ENCODE measurements at places on chromosomes 7 and 10.

- no peak for DNase-seq
Measured at GRCh38 chr10:15364001-15364400, 7.1 kb downstream of the FAM171A1 start.

GRCh38 chr7:128059143-128059988 is 28.1 kb upstream of the LRRC4 start:
- DNase-seq: no peak

DNA sequence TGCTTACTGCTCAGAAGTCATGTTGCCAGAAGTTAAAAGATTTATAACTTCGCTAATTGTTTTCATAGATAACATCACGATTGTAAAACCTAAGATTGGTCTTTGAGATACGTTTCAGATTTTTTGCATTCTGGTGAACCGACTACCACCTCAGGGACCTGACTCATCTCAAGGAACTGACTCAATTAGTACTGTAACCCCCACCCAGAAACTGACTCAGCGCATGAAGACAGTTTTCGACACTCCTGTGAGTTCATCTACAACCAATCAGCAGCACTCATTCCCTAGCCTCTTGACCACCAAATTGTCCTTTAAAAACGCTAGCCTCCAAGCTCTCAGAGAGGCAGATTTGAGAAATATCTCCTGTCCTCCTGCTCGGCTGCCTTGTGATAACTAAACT is 72.3 kb downstream of the ELMO1 start:
- DNase-seq: no peak

- DNase-seq: no peak
Measured at GRCh38 chr10:72417971-72418370, 63.3 kb upstream of the DNAJB12 start.

GRCh38 chr10:104199567-104199966 is 32.6 kb downstream of the CFAP43 start:
- DNase-seq: no peak

- no peak for DNase-seq
Measured at GRCh38 chr10:3639546-3639945, 145.5 kb downstream of the KLF6 start.

DNA sequence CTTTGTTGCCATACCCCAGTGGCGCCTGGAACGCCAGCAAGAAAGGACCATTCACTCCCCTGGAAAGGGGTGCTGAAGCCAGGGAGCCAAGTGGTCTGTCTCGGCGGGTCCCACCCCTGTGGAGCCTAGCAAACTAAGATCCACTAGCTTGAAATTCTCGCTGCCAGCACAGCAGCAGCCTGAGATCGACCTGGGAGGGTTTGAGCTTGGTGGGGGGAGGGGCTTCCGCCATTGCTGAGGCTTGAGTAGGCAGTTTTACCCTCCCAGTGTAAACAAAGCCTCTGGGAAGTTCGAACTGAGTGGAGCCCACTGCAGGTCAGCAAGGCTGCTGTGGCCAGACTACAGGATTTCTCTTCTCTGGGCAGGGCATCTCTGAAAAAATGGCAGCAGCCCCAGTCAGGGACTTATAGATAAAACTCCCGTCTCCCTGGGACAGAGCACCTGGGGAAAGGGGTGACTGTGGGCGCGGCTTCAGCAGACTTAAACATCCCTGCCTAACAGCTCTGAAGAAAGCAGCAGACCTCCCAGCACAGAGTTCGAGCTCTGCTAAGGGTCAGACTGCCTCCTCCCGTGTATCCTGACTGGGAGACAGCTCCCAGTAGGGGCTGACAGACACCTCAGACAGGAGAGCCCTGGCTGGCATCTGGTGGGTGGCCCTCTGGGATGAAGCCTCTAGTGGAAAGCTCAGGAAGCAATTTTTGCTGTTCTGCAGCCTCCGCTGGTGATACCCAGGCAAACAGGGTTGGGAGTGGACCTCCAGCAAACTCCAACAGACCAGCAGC is 281.1 kb upstream of the SP4 start:
- DNase-seq: no peak

GRCh38 chr10:73647875-73648651 is 6.8 kb upstream of the MYOZ1 start:
- no peak for DNase-seq

DNA sequence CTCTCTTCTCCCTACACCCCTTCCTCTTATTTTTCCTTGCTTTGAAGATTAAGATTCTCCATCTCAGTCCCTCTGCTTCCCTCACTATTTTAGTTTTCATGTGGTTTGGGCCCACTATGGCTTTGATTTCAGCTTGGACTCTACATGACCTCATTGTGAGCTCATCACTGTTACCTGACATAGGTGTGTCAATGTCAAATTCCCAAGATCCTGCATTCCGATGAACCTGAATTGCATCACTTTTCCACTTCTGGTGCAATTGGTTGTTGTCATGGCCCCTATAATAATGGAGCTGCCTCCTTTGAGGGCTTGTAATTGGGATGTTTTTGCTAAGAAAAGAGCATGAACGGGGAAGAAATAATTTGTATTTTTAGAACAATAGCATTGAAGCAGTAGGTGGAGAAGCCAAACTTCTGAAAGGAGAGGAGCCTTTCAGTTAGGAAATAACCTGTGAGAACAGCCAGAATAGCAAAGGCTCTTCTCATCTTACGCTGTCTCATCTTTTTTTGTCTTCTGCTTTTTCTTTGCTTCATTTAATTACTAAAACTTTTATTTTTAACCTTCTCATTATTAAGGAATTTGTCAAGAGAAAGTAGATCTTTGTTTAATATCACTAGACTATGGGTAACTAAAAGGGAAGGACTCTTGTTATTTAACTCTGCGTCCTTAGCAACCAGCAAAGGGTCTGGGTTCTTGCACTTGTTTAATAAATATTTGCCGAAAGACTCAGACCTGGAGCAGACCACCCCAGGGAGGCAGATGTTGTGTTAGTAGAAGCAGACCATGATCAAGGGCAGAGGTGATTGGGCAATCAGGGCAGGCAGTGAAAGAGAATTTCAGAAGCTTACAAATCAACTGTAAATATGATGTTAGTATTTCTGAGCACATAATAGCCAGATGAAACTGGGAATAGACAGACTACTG is 95.4 kb downstream of the TES start:
- no peak for DNase-seq

DNA sequence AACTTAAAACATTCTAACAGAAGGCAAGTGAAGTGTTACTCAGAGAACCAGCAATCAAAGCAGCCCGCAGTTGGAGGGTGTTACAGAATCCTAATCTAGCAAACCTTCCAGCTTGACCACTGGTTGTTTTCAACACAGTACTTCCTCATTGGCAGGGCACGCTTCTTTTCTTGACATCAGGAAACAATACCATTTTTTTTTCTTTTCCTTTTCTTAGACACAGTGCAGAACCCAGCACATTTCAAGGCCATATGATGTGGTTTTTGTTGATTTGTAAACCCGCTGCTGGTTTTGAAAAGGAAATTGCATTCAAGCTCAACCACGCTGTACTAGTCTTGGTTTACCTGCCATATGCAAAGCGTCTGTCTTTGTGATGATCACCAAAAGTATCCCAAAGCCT is 33.4 kb downstream of the RHOBTB1 start:
- DNase-seq: no peak

DNA sequence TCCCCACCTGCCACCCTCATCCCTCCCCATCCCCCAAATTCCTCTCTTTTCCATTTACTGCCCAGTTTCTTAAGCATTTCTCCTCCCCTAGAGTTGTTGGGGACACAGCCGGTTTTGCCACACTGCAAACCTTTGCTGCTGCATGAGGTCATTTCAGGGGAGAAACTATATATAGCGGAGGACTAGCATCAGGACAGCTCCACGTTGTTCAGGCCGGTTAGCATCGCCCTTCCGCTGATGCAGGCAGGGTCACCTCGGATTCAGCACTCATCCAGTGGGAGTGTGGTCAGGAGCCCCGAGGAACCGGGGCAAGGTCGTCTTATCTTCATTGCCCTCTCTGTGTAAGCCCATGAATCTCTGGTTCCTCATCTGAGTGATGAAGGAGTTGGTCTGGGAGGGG is 15.6 kb downstream of the UBTD1 start:
- no peak for DNase-seq

GRCh38 chr10:121205625-121206024 is 354.5 kb downstream of the WDR11 start:
- no peak for DNase-seq

GRCh38 chr7:21429786-21430574 is 2.1 kb downstream of the SP4 start:
- no peak for DNase-seq

DNA sequence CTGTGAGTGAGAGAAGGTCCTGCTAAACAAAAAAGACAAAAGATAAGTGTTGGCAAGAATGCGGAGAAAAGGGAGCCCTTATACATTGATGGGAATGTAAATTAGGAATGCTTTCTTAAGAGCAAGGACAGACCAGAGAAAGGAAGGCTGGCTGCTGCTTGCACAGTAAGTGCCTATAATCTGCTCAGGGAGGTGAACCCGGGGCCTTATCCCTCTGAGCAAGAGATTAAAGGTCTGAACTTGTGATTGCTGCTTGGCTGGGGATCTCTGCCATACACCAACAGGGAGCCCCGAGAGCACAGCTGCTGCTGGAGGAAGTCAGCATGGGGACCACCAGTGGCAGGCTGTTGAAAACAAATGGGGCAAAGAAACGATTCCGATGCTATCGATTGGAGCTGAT is 32.0 kb upstream of the CRTAC1 start:
- no peak for DNase-seq

- no peak for DNase-seq
Measured at GRCh38 chr7:51234609-51235308, 81.8 kb downstream of the COBL start.

GRCh38 chr10:122342293-122343134 is 32.0 kb upstream of the PLEKHA1 start:
- DNase-seq: peak; percentile 37

GRCh38 chr10:14172336-14172950 is 158.3 kb downstream of the FRMD4A start:
- DNase-seq: no peak

GRCh38 chr7:141663081-141663849 is 38.7 kb downstream of the DENND11 start:
- DNase-seq: no peak

DNA sequence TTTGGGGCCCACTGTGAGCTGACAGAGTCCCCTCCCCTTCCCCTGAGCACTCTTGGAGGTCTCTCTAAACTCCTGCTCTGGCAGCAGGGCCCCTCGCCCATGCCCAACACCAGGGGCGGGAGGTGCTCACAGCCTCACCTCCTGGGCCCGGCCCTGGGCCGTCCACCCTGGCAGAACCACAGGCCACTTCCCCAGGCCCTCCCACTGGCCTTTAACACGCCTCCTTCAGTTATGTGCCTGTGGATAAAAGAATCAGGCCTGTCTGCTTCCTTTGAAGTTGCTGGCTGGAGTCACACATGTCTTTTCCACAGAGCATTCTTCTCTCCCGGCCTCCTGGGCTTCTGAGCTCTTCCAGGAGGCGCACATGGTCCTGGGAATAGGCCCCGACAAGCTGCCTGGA is 10.2 kb downstream of the MYL10 start:
- no peak for DNase-seq

GRCh38 chr10:106793617-106794016 is 370.9 kb downstream of the SORCS1 start:
- DNase-seq: no peak

- DNase-seq: no peak
Measured at GRCh38 chr7:30501264-30501663, 3.4 kb downstream of the GGCT start.

- no peak for DNase-seq
Measured at GRCh38 chr10:92208736-92209135, 82.1 kb downstream of the CPEB3 start.

GRCh38 chr7:118580743-118581382 is 356.4 kb downstream of the ANKRD7 start:
- DNase-seq: no peak

- DNase-seq: no peak
Measured at GRCh38 chr7:131328377-131329175, 900 bp downstream of the MKLN1 start.

GRCh38 chr7:116740755-116741462 is 68.9 kb downstream of the MET start:
- DNase-seq: no peak

- DNase-seq: no peak
Measured at GRCh38 chr7:116543664-116544063, 18.8 kb downstream of the CAV1 start.

- no peak for DNase-seq
Measured at GRCh38 chr7:155787171-155787851, 25.0 kb downstream of the SHH start.

GRCh38 chr10:77598606-77599005 is 39.0 kb downstream of the KCNMA1 start:
- no peak for DNase-seq

DNA sequence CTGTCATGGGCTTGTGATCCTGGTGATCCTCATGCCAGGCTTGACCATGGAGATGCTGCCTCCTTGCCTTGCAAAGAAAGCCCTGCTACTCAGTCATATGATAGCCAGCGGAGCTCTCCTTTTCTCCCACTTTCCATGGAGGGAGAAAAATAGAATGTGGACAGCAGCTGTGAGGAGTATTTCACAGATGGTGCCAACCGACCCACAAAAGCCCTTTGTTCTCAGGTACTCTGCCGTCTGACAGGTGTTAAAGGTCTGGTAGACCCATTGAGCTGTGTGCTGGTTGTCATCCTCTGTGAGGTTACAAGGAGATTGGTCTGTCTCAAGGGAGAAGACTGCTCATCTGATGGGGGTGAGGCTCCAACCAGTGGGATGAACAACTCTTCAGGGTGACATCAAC is 29.5 kb upstream of the COBL start:
- no peak for DNase-seq

DNA sequence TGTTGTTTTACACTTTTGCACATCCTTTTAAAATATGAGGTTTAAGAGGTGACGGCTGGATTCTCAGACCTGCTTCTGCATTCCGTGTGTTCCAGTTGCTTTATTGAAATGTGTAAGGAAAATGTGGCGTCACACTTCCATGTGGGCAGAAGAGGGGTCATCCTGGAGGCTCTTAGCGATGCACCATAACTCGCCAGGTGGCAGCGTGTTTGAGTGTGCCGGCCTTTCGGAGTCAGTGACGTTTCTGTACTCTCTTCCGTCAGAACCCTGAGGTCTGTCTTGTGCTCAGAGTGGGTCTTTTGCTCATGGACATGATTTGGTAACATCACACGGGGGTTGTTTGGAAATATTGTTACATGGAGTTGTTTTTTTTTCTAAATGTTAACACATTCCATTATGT is 9.1 kb downstream of the PPP2R2D start:
- no peak for DNase-seq

DNA sequence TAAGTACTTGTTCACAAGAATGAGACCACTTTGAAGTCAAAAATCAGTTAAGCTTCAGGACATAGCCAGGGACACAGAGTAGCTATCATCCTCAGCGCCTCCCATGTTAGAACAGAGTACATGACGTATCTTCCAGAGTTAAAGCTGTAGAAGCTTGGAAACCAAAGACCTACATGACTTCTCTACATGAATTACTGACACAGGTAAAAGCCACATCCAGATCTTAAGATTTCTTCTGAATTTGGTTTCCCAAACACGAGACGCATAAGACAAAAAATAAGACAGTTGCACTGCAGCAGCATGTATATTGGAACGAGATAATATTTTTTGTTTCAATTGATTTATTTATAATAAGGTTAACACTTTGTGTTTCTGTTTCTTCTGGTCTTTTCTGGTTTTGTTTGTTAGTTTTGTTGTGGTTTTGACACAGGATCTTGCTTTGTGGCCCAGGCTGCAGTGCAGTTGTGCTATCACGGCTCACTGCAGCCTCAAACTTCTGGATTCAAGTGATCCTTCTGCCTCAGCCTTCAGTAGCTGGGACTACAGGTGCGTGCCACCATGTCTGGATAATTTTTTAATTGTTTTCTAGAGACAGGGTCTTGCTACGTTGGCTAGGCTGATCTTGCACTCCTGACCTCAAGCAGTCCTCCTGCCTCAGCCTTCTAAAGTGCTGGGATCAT is 10.2 kb upstream of the EPC1 start:
- DNase-seq: no peak

- no peak for DNase-seq
Measured at GRCh38 chr7:39666562-39666961, 43.2 kb downstream of the RALA start.

All from stimulated activated CD8-positive, alpha-beta memory T cell treated with anti-CD3 and anti-CD28 coated beads, Interleukin-4, amount 100 ng/mL, for 24 hours (primary cell).